Right lung (tissue), 10 donors: ENCODE measurements at places on chromosomes 7 and 10.

- DNase-seq, result no peak
Measured at GRCh38 chr10:4068629-4069028, 283.6 kb upstream of the KLF6 start.

- peak; percentile 78 for DNase-seq
Measured at GRCh38 chr10:70302292-70302691, 18.5 kb upstream of the NPFFR1 start.

DNA sequence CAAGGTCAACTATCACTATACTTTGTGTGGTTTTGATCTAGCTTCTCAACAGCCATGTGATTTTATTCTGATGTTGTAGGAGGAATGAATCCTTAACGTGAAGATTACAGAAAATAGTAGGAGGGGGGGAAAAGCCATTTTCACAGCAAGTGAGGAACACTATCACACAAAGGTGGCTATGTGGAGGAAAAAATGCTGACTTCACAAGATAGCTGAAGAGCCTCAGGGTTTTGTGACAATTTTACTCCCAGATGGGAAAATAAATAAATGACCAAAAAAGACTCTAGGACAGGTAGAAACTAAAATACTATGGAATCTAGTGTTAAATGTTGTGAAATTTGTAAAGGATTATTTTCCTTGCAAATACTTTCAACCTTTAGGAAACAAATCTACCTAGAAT lies 281.0 kb downstream of the ADRA2A start:
- DNase-seq, result no peak

DNA sequence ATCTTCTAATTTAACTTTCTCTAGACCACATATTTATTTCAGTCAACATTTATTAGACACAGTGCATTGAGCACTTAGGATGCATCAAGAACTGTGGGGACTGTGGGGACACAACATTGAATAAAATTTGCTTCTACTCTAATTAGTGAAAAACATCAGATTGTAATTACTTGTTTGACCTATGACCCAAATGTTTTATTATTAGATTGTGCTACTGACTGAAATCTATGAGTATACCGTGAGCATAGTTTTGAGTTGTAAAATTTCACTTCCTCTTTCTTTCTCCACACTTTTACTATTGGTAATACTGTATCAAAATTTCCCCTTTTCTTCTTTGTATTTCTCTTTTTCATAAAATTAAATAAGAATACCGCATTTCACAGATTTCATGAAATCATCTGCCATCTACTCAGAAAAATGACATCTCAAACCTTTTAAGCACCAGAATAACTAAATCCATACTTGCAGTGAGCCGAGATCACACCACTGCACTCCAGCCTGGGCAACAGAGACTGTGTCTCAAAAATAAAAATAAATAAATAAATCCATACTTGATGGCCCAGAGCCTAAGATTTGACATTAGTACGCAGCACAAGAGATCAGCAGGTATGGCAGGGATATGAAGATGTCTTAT lies 25.4 kb upstream of the INPP5F start:
- DNase-seq, result no peak

GRCh38 chr10:102452672-102453340 lies 1.5 kb upstream of the C10orf95 start:
- no peak for DNase-seq

GRCh38 chr10:45282061-45282460 lies 33.3 kb downstream of the OR13A1 start:
- DNase-seq, result no peak

DNA sequence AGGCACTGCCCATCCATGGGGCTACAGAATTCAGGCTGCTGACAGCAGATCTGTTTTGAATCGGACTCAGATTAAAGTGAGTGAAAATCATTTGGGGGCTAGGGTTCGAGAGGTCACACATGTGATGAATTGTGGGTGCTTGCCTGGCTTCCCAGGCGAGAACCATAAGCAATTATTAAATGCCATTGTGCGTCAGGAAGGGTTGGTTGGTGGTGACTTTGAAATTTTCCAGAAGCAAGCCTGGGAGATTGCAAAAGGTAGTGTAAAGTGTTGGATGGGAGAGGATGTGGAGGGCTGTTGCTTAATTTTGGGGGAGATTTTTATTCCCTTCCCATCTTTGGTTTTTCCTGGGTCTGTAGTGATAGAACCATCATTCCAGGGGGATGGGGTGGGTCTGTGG lies 34.6 kb downstream of the LRMDA start:
- no peak for DNase-seq

DNA sequence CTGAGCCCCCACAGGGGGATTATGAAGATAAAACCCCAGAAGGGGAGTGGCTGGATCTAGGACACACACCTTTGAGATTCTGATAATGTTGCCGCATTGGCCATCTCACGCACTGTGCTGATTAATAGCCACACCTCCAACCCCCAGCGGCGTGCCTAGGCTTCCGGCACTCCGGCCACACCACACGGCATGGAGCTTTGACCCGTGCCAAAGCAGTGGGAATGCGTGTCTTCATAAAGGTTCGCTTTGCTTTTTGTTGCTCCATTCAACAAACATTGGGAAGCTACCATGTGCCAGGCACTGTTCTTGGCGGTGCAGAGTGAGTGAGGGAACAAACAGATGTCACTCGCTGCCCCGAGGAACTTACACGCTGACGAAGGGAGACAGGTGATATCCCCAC lies 117.6 kb downstream of the TCERG1L start:
- no peak for DNase-seq

DNA sequence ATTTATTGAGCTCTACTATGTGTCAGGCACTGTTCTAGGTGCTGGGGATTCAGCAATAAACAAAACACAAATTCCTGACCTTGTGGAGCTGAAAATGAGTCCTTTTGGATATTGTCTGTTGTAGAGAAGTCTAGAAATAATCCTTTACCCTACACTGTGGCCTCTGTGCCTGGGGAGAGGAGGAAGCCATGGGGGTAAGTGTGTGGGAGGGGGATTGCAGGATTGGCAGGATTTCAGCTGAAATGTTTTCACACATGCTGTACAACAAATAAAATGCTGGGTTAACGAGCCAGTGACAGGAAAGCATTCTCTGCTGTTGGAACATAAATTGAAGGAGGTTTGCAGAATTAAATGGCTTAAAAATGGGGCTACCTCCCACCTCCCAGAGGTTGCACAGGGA lies 189.4 kb downstream of the FANK1 start:
- DNase-seq, result no peak

DNA sequence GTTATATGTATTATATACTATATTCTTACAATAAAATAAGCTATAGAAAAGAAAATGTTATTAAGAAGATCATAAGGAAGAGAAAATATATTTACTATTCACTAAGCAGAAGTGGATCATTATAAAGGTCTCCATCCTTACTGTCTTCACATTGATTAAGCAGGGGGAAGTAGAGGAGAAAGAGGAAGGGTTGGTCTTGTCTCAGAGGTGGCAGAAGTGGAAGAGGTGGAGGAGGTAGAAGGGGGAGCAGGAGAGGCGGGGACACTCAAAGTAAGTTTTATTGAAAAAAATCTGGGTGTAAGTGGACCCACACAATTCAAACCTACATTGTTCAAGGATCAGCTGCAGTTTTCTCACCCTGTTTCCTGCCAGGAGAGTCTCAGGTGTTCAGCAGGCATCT lies 28.9 kb upstream of the ERCC6 start:
- no peak for DNase-seq

- no peak for DNase-seq
Measured at GRCh38 chr10:60042262-60042661, 135.9 kb upstream of the CCDC6 start.

DNA sequence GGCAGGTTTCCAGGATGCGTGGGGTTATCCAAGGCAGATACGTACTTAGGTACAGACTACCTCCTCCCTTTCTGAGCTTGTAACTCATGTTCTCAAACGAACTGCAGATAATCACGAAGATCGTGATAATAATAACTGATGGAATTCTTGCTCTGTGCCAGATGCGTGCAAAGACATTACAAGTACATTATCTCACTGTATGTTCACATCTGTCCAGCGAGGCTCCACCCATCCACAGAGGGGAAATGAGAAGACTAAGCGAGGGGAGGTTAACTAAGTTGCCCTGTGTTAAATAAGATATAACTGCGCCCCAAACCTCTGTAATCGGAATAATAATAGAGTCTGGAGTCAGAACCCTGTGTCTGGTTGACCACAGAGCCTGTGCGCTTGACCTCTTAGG lies 1.9 kb downstream of the GALNT17 start:
- no peak for DNase-seq

DNA sequence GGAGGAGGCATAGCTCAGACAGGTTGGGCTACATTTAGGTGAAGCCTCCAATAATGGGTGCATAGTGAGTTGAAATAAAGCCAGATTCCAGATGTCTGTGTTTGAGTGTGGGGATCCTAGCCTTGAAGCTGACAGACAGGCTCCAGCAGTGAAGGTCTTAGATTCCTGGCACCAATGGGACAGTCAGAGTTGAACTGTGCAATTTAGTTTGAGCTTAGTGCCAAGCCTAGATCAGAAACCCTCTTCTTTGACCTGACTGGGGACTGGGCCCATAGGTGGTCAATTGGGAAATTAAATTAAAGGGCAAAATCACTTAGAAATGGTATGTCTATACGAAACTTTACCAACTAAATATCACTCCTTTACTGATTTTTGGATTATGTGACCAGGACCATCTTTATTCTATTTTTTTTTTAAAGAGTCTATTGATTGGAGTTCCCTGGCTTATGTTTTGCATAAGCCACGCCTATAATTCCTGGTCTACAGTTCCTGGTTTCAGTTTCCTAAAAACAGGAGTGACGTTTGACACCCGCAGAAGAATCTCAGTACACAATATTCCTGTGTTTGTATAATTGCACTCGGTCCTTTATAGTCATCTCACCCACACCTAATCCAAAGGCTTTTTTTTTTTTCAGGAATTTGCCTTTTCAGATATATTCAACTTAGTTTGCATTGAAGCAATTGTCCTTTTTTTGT lies 201.4 kb downstream of the GFRA1 start:
- DNase-seq, result no peak

DNA sequence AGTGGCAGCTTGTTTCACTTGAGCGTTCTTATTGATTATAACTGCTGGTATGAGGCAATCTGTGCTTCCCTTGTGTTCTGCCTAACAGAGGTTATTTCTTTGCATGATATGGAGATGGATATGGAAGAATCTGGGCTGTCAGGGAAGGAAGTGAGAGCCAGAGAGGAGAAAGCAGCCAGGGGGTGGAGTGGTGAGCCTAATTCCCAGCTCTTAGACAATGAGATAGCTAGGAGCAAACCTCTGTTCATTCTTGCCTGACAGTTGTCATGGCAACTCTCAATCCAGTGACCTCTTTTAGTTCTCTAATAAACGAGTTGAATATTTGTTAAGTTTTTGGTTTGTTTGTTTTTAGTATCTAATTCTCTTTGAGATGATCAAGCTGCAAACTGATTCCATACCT lies 214.3 kb downstream of the NRG3 start:
- no peak for DNase-seq

DNA sequence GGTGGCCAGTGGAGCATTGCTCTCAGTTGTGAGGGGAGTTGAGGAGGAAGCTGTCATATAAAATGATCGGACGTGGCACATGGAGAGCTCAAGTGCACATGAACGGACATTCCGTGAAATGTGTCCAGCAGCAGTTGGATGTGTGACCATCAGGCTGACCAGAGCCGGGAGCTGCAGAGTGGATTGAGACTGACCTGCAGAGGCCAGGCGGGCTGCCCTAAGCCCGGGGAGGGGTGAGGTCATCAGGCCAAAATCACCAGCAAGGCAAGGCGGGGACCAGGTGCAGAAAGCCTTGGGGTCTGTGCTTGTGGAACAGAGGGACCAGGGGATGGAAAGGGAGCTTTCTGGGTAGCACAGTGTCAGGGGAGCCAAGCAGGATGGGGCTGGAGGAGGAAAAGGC lies 279.5 kb downstream of the CELF2 start:
- DNase-seq, result no peak

DNA sequence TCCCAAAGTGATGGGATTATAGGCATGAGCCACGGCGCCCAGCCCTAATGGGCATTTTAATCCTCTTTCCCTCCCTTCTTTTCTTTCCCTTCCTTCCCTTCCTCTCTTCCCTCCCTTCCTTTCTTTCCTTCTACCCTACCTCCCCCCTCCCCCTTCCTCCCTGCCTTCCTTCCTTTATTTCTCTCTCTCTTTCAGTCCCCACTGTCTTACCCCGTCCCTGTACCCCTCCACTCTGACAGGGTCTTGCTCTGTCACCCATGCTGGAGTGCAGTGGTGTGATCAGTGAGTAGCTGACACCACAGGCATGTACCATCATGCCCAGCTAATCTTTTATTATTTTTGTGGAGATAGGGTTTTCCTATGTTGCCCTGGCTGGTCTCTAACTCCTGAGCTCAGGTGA lies 24.2 kb downstream of the LCOR start:
- DNase-seq, result no peak

- DNase-seq, result no peak
Measured at GRCh38 chr10:98456043-98456570, 9.4 kb upstream of the HPS1 start.

DNA sequence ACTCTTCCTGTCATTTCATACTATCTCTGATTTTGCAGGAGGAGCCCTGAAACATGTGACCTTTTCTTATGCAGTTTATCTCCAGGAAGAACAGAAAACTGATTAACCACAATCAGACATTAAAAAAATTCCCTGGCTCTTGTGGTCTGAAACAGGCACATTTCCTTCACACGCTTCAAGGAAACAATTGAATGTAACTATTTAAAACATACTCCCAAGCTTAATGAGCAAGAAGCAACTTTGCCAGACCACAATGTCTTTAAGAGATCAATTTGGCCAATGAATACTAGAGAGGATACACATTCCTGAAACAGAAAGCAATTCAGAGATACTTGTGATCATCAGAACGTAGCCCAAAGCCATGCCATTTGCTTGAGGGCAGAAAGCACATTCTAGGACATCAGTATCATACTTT lies 65.8 kb downstream of the PIP4K2A start:
- DNase-seq, result no peak

- DNase-seq, result peak; percentile 56
Measured at GRCh38 chr7:1290026-1290678, 57.5 kb downstream of the UNCX start.

DNA sequence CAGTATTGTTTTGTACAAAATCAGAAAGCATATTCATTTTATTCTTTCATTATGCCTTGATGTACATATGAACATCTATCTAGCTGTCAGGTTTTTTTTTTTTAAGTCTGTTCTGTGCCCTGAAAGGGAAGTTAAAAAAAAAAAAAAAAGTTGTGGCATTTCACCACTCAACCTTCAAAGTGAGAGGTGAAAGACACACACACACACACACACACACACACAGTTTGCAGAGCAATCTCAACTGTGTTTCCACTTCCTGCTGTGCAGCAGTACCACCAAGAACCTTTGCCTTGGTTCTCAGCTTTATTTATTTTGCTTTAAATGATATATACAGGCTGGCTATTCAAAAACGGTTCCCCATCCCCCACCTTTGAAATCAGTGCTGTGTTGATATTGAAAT lies 955.6 kb downstream of the GATA3 start:
- DNase-seq, result no peak

GRCh38 chr10:24889639-24890038 lies 62.8 kb downstream of the PRTFDC1 start:
- DNase-seq, result no peak

GRCh38 chr7:29841926-29842701 lies 35.8 kb downstream of the WIPF3 start:
- DNase-seq, result no peak
